Bronchial smooth muscle cell (primary cell): ENCODE measurements at places on chromosomes 11 and 22. TPM values are rescaled to one million over a fixed set of nuclear protein-coding genes. Genes with fewer than 3 reads are reported as not detected.

The MMP10 gene
- total RNA-seq = 0.79 TPM in 1 of 2 replicates, not detected in the other

The APOBEC3B gene
- 0.09 and 0.79 TPM in 2 replicates for total RNA-seq

The UQCC3 gene
- total RNA-seq = 10.4 and 13.1 TPM in 2 replicates

The SAA1 gene
- not detected in 2 replicates for total RNA-seq

The MYEOV gene
- 1.4 and 4.9 TPM in 2 replicates for total RNA-seq

The TREH gene
- under 0.01 TPM in 1 of 2 replicates, not detected in the other for total RNA-seq

The APOA1 gene
- total RNA-seq = 0.69 TPM in 1 of 2 replicates, not detected in the other

The MS4A3 gene
- total RNA-seq = not detected in 2 replicates

The KBTBD4 gene
- total RNA-seq = 26.0 and 31.3 TPM in 2 replicates

The PRR14L gene
- total RNA-seq = 10.0 and 12.0 TPM in 2 replicates
